Right lung (tissue), 10 donors: ENCODE measurements at places on chromosomes 2 and 18. TPM values are rescaled to one million over a fixed set of nuclear protein-coding genes. Genes with fewer than 3 reads are reported as not detected.

DNA sequence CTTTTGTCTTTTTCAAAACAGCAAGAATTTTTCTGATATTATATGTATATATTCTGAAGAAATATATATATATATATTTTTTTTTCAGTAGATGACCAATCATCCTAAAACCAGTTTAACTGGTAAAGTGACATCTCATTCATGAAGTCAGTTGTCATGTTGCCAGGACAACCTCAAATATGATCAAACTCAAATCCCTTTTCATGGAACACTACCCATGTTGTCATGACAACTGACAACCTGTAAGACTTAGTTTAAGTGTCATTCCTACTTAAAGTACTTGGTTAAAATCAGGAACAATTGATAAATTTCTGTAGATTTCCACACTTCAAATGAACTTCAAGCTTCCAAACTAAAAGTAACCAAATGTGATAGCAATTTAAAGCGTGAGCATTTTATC lies 101.8 kb upstream of the ERBB4 start:
- DNase-seq = no peak

DNA sequence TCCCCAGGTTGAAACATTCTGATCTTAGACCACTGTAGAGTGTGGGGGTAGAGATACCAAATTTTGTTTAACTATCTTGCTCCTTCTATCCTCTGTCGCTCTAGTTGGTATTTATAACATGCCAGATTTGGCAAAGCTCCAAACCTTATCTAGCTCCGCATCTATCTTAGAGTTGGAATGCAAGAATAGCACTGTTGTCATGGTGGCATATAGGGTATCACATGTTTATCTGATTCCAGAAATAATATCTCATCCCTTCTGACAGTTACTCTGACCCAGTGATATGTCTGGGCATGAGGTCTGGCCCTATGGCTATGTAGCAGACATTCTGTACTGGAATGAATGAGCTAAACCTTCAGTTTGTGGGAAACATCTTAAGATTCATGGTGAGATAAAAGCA lies 51.7 kb downstream of the CABYR start:
- no peak for DNase-seq

DNA sequence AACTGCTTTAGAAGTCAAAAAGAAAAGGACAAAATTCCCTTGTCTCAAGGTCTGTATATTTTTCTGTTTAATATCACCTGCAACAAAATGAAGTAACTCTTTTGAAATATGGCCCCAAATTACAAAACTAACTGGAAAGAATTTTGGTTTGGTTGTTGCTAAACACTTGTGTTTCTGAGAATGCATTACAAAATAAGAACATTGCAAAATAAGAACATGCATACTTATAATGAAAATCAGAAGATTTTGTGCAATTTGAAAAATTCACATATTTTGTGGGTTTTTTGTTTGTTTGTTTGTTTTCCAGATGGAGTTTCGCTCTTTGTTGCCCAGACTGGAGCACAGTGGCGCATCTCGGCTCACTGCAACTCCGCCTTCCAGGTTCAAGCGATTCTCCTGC lies 21.8 kb downstream of the NDUFB3 start:
- DNase-seq = no peak

- no peak for DNase-seq
These were observed 44.0 kb downstream of the MYL12B start for GRCh38 chr18:3305933-3306332.

DNA sequence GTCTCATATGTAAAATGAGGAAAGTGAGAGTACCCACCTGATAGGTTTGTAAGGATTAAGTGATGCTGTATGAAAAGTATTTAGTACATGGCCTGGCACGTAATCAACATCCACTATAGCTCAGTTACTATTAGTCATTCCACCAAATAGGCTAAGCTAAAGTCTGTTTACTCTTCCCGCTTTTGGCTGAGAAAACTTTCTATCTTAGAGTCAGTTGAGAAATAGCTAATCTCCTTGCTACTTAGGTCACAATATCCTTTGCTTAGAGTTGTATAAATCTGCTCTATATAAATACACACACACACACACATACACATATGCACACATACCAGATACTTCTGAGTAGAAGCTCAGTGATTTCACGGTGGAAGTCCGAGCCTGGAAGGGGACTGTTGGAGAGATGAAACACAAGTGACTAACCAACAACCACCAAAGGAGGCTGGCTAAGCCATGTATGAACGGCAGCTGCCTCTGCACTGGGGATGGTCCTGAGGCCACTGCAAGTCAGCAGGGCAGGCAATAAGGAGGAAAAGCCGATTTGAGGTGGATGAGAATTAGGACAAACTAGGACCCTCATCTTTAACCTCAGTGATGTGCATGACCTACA lies 104.6 kb upstream of the EPHA4 start:
- no peak for DNase-seq

DNA sequence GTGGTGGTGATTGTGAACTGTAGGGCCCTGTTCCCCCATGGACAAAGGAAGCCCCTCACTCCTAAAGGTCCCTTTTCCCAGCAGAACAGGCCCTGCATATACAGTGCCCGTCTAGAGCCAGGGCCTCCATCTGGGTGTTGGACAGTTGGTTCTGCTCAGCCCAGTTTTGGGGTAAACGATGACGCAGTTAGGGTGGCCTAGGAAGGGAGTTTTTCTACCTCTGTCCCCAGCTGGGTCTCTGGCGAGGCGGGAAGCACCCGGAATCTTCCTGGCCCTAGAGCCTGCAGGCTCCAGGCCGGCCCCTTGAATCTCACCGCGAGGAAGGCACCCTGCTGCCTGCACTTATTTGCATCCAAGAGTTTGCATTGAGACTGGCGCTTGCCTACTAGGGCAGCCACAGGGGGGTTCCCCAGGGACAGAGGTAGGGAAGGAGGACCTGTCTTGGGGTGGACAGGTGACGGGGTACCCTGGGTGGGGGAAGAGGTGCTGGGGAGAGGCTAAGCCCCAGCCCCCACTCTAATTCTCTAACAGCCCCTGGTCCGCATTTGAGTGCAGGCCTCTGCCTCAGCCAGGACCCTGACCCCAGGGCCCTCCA lies 529 bp upstream of the MTA3 start:
- DNase-seq = peak; percentile 34

GRCh38 chr2:79782576-79783452 lies 270.0 kb downstream of the CTNNA2 start:
- DNase-seq = no peak

- no peak for DNase-seq
These were observed 70.8 kb upstream of the NOSTRIN start for GRCh38 chr2:168731616-168732015.

The SOX11 gene
- polyA plus RNA-seq = 41.6 TPM

The SCN3A gene
- polyA plus RNA-seq = 0.88 TPM

The STAT1 gene
- 66.0 TPM for polyA plus RNA-seq

The CNDP1 gene
- 0.47 TPM for polyA plus RNA-seq

The RND3 gene
- polyA plus RNA-seq = 146 TPM

The GLI2 gene
- polyA plus RNA-seq = 23.1 TPM

The IL1RL1 gene
- polyA plus RNA-seq = 0.17 TPM

The ATP6V1C2 gene
- 3.2 TPM for polyA plus RNA-seq

The LRP2 gene
- polyA plus RNA-seq = 4.3 TPM
